HCT116 (cell line): ENCODE measurements at places on chromosomes 5 and 9.

DNA sequence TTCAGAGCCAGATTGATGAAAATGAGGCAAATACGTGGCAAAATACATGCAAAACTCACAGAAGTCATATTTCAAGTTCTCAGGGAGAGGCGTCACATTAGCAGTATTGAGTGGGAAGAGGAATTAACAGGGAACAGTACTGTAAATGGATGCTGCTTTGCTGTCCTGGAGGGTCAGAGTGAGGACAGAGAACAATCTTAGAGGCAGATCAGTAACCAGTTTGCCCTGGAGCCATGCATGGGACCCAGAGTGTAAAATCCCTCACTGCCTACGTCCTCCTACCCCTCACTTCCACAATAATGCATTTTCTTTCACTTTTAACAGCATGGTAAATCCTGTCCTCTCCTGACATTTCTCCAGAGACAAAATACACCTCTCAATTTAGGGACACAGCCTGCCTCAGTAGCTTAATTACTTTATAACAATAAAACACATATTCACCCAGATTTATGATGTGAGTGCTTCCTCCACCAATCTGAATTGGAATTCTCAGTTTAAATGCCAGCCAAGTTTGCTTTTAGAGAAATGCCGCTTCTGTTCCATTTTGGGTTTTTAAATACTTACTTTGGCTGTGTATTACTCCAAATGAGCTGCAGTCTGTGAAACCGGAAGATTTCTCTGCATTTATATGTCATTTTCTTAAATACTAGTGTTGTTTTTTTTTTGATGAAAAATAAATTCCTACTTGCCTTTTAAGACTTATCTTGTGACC is 70.0 kb downstream of the LMNB1 start:
- no peak for DNase-seq

DNA sequence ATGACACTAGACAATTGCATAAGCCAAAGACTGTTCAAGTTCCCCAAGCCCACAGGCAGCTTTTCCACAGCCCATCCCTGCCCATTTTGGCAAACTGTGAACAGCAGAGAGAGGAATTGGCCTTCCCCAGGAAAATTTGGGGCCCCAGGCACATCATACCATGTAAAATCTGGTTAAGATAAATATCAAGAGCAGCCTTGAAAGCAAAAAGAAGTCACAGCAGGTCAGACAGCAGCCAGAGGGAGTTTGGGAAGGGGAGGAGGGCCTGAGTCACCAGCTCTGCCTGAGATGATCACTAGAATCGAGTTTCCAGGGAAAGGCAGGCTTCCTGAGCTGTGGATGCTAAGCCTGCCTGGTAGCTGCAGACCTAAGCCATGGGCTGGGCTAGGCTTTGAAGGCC is 179.2 kb downstream of the RFK start:
- no peak for DNase-seq

DNA sequence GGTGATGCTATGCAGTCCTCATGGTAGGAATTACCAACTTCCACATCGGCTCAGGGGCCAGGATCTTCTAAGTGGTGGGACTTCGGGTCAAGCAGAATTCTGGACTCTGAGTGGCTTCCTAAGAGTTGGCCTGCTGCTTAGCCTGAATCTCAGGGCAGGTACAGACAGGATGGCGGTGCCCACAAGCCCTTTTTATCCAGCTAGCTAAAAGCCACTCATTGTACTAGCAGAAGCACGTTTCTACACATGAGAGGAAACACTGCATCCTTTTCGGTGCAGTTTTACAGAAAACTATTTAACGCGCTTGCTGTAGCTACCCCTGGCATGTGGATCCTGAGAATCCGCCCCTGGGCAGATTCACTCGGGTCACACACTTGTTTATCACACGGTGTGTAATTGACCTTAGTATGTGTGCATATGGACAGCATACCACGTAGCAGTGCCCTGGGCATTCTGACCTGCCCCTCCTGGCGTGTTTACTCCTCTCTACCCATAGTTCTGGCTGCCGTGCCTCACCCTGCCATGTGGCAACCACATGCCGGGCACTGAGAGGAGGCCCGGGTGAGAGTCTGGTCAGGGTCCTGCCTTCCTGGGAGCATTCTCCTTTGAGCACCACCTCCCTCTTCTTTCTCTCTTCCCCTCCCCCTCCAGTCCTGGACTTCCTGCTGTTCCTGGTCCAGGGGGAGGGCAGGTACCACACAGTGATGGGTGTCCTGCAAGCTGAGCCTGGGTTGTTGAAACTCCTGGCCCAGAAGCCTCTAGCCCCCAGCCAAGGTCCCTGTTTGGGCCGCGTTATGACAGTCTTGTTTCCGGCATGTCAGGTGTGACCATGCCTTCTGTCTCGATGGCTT is 65.9 kb downstream of the DAB2IP start:
- DNase-seq: no peak

DNA sequence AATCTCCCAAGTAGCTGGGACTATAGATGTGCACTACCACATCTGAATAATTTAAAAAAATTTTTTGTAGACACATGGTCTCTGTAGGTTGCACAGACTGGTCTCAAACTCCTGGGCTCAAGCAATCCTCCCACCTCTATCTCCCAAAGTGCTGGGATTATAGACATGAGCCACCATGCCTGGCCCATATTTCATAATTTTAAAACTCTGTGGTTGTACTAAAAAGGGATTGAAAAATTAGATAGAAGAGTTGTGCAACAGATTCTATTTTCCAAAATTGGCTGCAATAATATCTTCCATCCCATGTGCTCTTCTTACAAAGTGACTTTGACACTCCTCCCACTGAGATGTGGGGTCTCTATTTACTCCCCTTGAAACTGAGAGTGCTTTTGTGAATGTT is 7.6 kb upstream of the UHRF2 start:
- DNase-seq: no peak

DNA sequence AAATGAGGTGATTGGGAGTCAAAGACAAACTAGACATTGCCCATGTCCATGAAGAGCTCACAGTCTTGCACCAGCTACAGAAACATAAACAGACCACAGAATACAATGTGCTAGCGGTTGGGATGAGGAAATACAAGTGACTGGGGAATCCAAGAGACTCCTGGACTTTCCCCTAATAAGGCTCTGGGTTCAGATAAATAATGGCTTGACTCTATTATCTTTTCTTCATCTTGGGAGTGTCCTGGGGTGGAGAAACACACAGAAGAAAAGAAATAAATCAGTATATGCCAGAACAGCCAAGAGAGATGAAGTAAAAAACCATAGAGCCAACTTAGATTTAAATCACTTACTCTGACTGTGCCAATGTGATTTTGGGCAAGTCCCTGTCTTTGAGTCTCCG is 227.8 kb downstream of the PAPPA start:
- DNase-seq: no peak

DNA sequence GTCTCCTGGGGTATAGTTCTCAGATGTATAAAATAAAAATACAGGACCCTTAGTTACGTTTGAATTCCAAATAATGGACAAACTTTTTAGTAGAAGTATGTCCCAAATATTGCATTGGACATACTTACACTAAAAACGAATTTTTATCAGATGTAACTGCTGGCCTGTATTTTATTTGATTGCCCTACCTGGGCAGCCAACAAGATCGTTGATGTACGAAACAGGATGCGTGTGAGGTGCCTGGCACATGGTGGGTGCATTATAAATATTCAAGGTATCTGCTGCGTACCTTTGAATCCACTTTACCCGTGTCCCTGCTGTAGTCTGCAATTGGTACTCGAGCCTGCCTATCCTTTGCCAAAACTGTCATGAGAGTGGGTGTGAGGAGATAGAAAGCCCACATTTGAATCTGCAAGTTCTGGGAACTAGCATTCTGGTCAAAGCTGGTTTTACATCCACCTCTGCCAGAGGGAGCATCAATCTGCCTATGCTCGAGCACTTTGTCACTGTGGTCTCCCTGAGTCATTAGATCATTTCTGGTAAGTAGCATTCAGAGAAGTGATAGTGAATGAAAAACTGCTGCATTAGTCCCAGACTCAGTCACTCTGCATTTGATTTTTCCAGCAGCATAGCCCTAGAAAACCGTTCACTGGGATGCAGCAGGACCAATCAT is 133.7 kb upstream of the IQGAP2 start:
- no peak for DNase-seq

DNA sequence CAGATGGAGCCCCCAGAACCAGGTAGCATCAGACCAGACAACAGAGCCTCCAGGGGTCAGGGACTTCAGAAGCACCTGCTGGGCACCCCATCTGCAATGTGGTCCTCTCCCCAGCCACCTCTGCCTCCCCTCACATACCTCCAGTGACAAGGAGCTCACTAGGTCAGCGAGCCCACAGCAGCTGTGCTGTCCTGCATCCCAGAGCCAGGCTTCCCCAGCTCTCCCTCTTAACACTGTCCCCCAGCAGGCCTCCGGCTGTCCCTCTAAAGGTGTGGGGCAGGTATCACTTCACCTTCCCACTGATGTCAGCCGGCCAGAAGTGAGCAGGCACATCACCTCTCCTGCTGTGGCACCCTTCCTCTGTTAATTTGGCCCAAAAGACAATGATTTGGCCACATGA is 83.6 kb downstream of the LMX1B start:
- DNase-seq: no peak

DNA sequence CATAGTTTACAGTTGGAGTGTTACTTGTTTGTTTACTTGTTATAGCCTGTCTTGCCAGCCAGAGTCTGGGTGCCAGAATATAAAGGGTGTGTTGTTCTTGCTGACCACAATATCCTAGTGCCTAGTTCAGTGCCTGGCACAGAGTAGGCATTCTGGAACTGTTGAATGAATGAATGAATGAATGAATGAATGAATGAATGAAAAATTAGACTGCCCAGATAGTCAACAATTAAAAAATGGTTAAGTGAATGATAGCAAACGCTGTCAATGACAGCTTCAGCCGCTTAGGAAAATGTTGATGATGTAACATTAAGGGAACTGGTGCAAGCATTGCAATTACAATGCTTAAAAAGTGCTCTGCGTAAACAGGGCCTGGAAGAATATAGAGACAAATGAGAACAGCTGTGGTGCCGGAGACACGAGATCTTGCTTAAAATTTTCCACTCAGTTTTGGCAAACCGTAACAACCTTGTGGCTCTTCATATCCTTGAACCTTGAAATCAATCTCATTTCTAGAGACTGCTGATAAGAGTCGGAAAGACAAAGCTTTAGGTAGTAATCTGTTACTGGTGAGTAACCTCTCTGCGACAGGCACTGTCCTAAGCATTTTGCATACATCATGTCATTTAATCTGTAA is 4.7 kb upstream of the TTLL11 start:
- no peak for DNase-seq

GRCh38 chr9:14782286-14783051 is 59.9 kb upstream of the CER1 start:
- no peak for DNase-seq

GRCh38 chr5:148297731-148298130 is 14.5 kb upstream of the SPINK7 start:
- no peak for DNase-seq

DNA sequence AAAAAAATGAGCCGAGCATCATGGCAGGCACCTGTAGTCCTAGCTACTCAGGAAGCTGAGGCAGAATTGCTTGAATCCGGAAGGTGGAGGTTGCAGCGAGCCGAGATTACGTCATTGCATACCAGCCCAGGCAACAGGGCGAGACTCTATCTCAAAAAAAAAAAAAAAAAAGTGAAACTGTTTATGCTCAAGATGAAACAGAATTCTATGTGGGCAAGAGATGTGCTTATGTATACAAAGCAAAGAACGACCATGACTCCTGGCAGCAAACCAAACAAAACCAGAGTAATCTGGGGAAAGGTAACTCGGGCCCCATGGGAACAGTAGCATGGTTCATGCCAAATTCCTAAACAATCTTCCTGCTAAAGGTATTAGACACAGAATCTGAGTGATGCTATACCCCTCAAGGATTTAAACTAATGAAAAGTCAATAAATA is 32.6 kb upstream of the PLAC8L1 start:
- no peak for DNase-seq

DNA sequence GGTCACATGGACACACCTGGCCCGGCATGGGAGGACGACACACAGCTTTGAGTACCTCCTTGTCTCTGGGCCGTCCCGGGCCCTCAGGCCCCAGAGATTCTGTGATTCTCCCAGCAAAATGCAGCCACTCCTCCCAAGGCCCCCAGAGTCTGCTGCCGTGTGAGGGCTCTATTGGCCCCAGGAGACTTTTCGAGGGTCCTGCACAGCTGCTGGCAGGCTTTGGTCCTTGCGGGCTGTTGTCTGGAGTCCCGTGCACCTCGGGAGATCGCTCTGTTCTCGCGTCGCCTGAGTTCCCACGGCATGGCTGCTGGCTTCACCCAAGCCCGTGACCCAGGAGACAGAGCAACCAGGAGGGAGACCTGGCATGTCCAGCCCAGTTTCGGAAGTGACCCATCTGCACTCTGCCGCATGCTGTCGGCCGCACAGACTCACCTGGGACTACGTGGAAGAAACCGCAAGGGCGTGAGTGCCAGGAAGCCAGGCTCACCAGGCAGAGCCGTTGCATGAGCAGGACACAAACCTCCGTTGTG is 46.8 kb upstream of the NKD2 start:
- no peak for DNase-seq

- no peak for DNase-seq
Measured at GRCh38 chr5:26003966-26004365, 1034.4 kb downstream of the CDH9 start.

GRCh38 chr5:139904816-139905661 is 109.4 kb downstream of the PSD2 start:
- DNase-seq: no peak

GRCh38 chr9:5596173-5596572 is 32.7 kb upstream of the RIC1 start:
- no peak for DNase-seq

- peak; percentile 24 for DNase-seq
Measured at GRCh38 chr9:38088006-38088925, 19.2 kb upstream of the SHB start.
